Immature natural killer cell (primary cell): ENCODE measurements at places on chromosomes 6 and 20. TPM values are rescaled to one million over a fixed set of nuclear protein-coding genes. Genes with fewer than 3 reads are reported as not detected.
A peak's percentile ranks its signal among the peaks of the same experiment; 100 is the strongest.

DNA sequence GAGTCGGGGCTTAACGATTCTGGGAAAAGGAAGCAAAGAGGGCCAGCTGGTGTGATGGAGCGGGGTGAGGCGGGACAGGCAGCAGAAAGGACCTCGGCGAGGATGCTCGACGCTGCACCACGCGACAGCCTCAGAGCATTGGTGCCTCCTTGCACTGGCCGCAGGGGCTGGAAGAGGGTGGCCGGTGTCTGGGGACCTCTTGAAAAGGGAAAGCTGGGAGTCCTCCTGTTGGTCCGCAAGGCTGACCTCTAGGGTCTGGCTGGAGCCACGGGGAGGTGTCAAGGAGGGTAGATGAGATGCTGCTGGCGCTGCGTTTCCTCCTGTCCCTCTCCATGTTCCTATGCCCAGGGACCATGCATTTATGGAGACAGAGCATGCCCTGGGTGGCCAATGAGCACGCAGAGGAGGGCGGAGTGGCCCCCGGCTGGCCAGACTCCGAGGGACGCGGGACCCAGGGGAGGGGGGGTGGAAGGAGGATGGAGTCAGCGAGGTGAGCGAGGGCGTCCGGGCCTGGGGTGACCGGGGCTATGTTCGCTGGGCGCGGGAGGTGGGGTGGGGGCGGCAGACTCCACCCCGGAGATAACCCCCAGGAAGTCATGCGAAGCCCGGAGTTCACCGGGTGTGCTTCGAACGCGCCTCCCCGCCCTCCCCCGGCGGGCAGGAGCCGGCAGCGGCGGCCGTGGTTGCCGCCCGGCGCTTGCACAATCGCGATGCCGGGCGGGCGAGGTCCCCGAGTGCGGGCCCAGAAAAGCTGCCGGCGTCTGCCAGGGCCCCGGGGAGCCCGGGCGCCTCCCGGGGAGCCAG, at the start of gene CYP24A1:
TSS of gene CYP24A1 (minus strand) at position 334 of the 804 bp plus-strand sequence. CDS start 407 bp downstream, outside the sequence.
- H3K27me3 ChIP-seq, result peaks cover 15% of the 10 kb centered on the region
- H3K27ac ChIP-seq, result no peak within 1 kb of the TSS
- no peaks in the 10 kb centered on the region for H3K36me3 ChIP-seq
- peak within 1 kb of the TSS; percentile 24 for H3K4me3 ChIP-seq
- peaks cover 5% of the 10 kb centered on the region for H3K4me1 ChIP-seq
- no peak for DNase-seq

- H3K27ac ChIP-seq, result no peak overlapping the region
These were observed 257.2 kb downstream of the DLL1 start for GRCh38 chr6:170033666-170034065.

CD83 gene
- 3.3 TPM for polyA plus RNA-seq

DNA sequence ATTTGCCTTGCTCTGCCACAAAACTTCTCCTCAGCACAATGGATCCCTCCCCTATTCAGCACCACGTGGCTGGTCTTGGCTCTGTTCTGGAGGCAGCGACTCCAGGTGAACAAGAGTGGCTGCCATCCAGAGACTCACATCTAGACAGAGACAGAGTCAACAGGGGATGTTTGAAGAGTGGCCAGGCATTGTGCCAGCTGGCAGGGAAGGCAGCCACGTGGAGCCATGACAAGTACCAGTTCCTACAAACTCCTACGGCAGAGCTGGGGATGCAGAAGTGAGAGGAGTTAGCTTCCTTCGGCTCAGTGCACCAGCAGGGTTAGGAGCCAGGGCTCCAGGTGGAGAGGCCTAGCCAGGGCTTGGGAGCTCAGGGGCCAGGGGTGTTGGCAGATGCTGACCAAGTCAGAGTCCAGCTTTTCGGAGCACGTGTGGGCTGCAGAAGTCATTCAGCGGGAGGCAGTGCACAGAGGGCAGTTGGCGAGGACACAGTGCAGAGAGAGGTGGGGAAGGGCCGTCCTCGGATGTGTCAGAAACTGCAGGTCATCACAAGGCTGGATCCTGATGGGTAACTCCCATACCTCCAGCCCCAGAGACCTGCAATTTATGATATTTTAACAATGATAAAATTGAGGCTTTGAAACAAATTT, 171.7 kb upstream of the PDE10A start:
- H3K4me1 ChIP-seq, result peaks cover 4% of the 10 kb centered on the region
- peaks cover under 1% of the 10 kb centered on the region for H3K27me3 ChIP-seq
- no peak for DNase-seq

DNA sequence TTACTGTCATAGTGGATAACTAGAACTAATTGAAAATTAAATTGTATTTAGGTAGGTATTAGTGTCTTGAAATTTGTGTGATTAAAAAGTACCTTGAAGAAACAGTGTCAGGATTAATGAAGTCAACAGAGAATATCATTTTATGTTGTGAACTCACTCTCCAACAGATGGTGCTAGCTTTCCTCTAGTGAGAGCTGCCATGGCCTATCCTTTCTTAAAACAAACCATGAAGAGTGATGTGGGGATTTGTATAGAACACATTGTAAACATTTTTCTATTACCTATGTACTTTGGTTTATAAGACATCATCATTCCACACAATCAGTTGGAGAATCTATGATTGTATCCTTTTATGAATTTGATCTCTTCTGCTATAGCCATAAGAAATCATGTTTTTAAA, 4.8 kb upstream of the SRSF12 start:
- peaks cover 2% of the 10 kb centered on the region for H3K27me3 ChIP-seq
- H3K36me3 ChIP-seq, result peaks cover 7% of the 10 kb centered on the region
- H3K27ac ChIP-seq, result no peak overlapping the region
- DNase-seq, result peak; percentile 14
- no peak overlapping the region for H3K4me3 ChIP-seq
- H3K4me1 ChIP-seq, result peaks cover 9% of the 10 kb centered on the region

- H3K36me3 ChIP-seq, result peaks cover 7% of the 10 kb centered on the region
- H3K4me3 ChIP-seq, result no peak overlapping the region
- DNase-seq, result no peak
These were observed 43.7 kb upstream of the TULP4 start for GRCh38 chr6:158268361-158269147.

GRCh38 chr6:17741507-17741906, 34.8 kb upstream of the NUP153 start:
- no peak overlapping the region for H3K4me3 ChIP-seq
- H3K27ac ChIP-seq, result no peak overlapping the region
